Anterior cingulate cortex (tissue), 58 donors: ENCODE measurements at places on chromosomes 4 and X.

GRCh38 chrX:10634392-10635161 is 14.2 kb upstream of the MID1 start:
- DNase-seq = no peak

GRCh38 chrX:40013266-40014195 is 84.2 kb downstream of the BCOR start:
- DNase-seq = peak; percentile 27

GRCh38 chr4:155742310-155743015 is 16.4 kb upstream of the GUCY1B1 start:
- no peak for DNase-seq

DNA sequence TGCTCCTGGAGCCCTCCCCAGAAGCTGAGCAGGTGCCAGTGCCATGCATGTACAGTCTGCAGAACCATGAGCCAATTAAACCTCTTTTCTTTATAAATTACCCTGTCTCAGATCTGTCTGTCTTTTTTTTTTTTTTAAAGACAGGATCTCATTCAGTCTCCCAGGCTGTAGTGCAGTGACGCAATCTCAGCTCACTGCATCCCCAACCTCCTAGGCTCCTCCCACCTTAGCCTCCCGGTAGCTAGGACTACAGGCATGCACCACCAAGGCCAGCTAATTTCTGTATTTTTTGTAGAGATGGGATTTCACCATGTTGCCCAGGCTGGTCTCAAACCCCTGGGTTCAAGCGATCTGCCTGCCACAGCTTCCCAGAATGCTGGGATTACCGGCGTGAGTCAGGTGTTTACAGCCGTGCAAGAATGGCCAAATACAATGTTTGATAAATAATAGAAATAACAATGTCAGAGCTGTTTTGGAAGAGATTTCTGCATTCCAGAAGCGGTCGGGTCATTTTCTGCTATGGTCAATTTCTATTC is 68.8 kb downstream of the SLC2A9 start:
- no peak for DNase-seq

DNA sequence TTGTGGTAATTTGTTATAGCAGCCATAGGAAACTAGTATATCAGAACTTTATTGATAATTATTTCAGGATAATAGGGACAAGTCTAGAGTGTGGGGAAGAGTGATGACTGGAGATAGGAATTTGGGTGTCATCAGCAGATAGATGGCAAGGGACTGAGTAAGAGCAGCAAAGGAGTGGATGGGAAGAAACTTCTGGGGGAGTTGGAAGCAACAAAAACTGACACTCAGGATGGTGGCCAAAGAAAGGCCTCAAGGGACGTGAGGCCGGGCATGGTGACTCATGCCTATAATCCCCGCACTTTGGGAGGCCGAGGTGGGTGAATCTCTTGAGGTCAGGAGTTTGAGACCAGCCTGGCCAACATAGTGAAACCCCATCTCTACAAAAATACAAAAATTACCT is 9.1 kb upstream of the SLC25A5 start:
- no peak for DNase-seq

- no peak for DNase-seq
These were observed 31.0 kb upstream of the PPARGC1A start for GRCh38 chr4:23920716-23921446.

DNA sequence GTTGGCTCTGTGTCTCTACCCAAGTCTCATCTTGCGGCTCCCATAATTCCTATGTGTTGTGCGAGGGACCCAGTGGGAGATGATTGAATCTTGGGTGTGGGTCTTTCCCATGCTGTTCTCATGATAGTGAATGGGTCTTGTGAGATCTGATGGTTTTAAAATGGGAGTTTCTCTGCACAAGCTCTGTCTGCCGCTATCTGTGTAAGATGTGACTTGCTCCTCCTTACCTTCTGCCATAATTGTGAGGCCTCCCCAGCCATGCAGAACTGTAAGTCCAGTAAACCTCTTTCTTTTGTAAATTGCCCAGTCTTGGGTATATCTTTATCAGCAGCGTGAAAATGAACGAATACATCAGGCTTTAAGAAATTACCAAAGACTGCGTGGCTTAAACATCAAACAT is 31.2 kb downstream of the STIM2 start:
- no peak for DNase-seq

DNA sequence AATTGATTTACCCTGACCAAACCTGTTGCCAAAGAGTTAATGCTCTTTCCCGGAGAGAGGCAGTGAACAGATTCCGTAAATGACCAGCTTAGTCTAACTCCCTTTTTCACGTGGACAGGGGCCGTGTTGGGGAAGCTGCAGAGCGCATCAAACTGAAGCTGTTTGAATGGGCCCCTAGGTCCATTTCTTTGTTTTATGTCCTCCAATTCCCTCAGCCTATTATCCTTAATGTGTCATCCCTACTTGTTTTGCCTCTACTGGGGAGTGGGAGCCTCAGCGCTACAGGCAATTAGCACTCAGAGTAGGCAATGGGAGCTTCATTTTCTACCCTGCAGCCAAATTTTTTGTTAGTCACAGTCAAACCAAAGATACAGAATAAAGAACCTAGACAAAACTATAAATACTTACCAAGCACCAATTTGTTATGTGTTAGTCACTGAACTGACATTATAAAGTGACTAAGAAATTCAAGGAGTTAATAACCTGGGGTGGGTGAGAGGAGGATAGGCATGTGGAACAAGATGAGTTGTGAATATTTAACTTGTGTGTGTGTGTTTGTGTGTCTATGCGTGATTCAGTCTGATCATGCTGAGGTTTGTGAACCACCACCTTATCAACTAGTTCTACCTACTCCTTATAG is 417.4 kb downstream of the PACRGL start:
- no peak for DNase-seq
